ENCODE measurements at places on chromosomes 3 and 15.

DNA sequence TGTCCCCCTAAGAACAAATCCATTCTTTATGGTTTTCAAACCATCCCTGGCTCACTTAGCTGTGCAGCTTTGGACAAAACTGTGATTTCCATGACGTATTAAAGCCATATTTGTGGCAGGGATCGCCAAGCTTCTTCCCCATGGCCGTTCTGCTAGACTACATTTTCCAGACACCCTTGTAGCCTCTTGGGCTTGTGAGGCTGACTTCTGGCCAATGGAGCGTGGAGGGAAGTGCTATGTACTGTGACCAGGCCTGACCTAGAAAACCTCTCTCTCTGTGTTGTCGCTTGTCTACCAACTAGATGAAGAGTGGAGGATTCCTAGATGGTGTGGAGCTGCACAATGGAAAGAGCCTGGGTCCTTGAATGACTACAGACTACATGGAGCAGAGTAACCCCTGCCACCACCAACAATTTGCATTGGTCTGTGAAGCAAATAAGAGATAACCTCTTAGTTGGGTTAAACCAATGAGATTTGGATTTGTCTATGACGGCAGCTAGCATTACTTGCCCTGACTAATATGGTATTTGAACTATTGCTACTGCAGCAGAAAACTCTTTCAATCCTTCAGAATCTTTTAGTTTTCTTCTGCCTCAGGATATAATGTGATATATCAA is 22.1 kb upstream of the MGLL start:
- DNase-seq, result no peak

DNA sequence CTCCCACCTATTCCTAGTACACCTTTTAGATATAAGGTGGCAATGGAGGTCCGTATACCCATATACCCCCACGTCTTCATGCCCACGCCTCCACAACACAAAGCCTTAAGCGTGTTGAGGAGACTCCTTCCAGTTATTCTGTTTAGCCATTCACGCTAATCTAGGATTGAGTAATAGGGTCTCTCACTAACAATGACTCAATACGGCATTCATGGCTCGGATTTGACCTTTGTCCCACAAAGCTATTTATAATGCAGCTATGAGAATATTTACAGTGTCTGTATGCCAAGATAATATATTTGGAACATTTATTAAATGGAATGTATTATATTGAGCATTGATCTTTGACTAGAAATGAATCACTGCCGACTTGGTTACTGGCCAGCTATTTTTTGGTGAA is 215.8 kb downstream of the KCNH8 start:
- DNase-seq, result no peak

DNA sequence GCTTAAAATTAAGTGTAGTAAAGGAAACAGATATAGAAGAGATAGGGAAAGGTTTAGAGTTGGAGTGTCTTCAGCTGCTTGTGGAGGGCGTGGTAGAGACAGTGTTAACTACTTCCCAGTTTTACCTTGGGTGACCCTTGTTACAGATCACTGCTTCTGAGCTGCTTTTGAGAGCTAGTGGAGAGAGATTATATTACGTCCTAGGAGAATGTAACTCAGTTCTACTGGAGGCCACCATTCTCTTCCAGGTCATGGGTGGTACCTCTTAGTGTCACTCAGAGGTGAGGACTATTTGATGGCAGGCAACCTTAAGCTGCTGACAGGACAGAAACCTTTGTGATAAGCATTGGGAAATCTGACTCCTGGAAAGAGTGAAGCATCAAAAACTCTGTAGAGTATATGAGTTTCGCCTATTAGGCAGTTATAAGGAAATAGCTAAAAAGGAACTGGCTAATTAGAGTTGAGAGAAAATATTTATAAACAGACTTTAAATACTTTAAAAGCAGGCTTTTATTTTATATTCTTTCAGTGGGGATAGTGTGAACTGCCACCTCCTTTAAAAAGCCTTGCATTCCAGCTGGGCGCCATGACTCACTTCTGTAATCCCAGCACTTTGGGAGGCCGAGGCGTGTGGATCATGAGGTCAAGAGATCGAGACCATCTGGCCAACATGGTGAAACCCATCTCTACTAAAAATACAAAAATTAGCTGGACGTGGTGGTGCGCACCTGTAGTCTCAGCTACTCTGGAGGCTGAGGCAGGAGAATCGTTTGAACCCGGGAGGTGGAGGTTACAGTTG is 106.5 kb downstream of the ZNF609 start:
- no peak for DNase-seq

DNA sequence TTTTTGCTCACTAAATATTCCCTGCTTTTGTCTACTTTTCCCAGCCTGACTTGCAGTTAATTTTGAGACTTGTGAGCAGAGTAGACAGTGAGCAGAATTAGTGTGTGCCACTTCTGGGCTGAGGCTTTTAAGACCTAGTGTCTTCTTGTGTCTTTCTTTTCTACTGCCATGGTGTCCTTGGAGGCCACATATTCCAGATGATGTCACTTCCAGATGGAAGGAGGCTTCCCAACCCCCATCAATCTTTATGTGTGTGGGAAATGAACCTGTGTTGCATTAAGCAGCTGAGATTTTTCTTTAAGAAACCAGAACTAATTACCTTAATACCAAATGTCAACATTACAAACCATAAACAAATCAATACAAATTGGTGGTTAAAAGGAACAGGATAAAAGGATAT is 774.7 kb upstream of the ROBO1 start:
- DNase-seq, result no peak

Measured in CD8-positive, alpha-beta memory T cell (primary cell).